ENCODE measurements at places on chromosomes 16 and 17.
A peak's percentile ranks its signal among the peaks of the same experiment; 100 is the strongest.

DNA sequence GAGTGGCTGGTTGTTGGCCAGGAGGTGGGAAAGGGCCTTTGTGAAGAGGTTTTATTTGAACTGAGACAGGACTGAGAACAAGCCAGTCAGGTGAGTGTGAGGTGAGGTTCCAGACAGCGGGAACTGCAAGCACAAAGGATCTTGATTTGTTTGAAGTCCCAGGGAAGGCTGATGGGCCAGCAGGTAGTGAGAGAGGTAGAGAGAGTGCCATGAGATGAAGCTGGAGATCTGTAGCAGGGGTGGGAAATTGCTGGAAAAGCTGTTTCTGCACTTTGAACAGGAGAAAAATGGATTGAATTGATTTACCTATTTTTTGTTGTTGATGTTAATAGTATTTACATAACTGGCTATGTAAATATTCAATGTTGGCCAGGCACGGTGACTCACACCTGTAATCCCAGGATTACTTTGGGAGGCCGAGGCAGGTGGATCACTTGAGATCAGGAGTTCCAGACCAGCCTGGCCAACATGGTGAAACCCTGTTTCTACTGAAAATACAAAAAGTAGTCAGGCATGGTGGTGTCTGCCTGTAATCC, 7.7 kb upstream of the DCTPP1 start:
- no peak for DNase-seq

GRCh38 chr17:34553907-34554306, 25.5 kb upstream of the TMEM132E start:
- no peak for DNase-seq

DNA sequence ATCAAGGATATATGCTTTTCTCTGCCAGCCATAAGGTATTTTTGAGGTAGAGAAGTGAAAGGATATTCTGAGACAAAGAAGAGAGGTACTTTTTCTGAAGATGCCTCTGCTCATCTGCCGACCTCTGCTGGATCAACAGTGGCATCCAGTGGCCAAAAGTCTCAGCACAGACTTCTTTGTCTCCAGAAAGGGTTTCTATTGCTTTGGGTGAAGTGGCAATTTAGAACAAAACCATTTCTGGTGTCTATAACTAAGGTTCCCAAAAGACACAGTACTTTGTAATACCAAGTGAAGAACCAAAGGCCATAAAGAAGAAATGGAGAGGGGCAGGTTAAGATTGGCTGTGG, 155.2 kb upstream of the C17orf78 start:
- peak; percentile 11 for DNase-seq

DNA sequence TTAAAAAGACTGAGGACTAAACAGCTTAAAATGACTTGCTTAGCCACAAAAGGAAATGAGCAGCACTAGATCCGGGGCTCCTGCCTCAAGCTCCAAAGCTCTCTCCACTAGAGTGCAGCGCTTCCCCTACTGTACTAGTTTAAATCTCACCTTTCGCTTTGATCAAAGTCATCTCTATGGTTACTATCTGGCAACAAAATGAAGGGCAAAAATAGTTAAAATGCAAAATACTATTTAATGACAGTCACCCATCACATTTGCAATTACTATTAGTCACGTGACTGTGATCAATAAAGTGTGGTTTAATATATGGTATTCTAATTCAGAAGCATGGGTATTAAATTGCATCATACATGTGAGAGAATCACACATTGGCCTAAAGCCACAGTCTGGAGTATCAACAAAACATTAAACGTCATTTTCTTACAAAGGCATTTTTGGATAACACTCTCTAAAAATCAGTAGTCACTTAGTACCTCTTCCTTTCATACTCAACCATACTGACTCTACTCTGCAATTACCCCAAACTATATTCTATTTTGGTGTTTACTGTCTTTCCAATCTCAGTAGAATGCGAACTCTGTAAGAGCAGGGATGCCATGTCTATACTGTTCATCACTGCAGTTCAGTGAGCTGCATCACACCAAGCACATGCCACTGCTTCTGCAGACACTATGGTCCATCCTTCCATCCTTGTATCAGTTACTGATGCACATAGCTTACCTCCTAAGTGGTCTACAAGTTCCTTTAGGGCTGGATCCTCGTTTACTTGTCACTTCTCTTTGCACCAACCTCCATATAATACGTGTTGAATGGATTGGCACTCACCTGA, 6.2 kb downstream of the PSMD12 start:
- peak; percentile 44 for DNase-seq

- DNase-seq: no peak
Measured at GRCh38 chr17:79595921-79596320, 14.9 kb downstream of the RBFOX3 start.

DNA sequence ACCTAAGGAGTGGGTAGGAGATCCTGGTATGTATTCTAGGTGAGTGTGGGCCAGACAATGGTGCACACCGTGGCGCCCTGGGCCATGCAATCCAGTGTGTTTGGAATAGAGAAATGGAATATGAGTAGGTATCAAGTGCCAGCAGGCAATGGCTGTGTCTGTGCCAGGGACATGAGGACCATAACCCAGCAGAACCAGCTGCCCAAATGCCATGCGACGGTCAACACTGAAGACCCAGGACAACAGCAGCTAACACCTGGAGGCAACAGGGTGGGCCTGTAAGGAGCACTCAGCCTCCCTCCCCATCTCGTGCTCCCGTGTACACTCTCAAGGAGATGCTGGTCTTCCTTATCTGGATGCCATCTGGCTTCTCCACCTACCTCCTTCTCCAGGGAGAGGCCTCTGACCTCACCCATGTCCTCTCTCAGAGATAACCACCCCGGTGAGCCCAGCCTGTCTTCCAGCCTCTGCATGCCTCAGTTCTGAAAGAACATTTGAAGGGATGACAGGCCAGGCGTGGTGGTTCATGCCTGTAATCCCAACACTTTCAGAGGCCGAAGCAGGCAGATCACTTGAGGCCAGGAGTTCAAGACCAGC, 750 bp upstream of the GSDMB start:
- DNase-seq: no peak

Measured in activated naive CD4-positive, alpha-beta T cell treated with Interleukin-2 at 50 U/mL for 16 hours (primary cell).